ENCODE measurements at places on chromosomes 4 and X.
A peak's percentile ranks its signal among the peaks of the same experiment; 100 is the strongest.

DNA sequence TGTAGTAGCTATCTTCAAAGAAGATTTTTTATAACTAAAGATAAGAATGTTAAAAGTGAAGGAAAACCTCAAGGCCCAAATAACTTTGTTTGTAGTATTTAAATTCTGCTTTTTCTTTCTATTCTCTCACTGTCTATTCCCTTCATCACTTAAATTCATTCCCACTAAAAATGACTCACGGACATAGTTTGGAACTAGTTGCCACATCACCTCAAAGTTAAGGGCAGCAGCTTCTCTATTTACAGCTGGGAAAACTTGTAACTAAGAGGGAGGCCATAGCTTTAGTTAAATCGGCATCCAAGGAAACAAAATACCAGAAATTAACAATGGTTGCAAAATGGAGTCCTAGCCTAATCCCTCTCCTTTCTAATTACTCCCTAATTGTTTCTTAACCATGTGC, 325.4 kb upstream of the MAGEB2 start:
- no peak for DNase-seq

GRCh38 chr4:107444-108429, 16.6 kb upstream of the ZNF718 start:
- DNase-seq: no peak

DNA sequence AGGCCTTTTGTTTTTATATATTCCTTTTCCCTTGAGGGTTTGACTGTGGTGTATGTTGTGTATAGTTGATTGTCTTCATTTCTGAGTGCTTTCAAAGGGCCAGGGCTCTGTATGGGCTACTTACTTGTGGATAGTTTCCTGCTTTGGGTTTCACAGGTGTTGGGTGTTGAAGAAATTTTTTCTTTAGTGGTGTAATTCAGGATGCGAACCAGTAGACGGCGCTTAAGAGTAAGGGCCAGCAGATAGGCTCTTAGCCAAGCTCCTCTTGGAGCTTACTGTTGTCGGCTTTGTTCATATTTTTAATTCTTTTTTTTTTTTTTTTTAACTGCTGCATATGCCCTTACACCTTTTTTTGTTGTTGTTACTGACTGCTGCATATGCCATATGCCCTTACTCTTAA, 276.3 kb upstream of the GALNT7 start:
- DNase-seq: no peak

GRCh38 chr4:3411676-3412075, 30.1 kb upstream of the HGFAC start:
- no peak for DNase-seq

DNA sequence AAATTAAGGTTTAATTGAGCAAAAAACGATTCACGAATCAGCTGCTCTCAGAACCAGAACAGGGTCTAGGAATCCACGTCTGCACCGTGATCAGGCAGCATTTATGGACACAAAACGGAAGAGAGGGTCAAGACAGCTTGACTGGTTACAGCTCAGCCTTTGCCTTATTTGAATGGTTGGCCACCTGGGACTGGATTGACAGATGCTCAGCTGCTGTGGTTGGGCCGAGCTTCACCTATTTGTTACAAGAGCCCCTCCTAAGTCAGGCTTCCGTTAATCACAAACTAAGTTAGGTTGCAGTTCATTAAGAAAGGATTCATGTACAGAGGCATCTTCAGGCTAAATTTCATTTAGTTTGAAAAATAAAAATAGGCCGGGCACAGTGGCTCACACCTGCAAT, 50.6 kb upstream of the MAN2B2 start:
- DNase-seq: no peak

- DNase-seq: no peak
These were observed 53.0 kb downstream of the HAND2 start for GRCh38 chr4:173477016-173477415.

DNA sequence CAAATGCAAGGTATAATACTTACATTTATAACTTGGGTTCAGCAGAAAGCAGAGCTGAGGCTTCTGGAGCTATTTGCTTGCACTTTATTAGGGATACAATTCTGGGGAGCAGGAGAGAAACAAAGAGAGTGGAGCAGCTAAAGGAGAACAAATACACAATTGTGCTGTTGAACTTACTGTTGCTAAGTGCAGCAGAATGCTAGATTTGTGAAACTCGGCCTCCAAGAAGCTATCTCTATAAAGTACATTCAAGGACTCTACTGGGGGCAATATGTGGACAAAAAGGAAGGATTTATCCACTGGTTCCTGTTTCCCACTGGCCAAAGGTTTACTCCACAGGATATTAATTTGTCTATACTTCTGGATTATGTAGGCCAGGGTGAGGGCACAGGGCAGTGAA, 86.8 kb downstream of the PPP1R2C start:
- no peak for DNase-seq

DNA sequence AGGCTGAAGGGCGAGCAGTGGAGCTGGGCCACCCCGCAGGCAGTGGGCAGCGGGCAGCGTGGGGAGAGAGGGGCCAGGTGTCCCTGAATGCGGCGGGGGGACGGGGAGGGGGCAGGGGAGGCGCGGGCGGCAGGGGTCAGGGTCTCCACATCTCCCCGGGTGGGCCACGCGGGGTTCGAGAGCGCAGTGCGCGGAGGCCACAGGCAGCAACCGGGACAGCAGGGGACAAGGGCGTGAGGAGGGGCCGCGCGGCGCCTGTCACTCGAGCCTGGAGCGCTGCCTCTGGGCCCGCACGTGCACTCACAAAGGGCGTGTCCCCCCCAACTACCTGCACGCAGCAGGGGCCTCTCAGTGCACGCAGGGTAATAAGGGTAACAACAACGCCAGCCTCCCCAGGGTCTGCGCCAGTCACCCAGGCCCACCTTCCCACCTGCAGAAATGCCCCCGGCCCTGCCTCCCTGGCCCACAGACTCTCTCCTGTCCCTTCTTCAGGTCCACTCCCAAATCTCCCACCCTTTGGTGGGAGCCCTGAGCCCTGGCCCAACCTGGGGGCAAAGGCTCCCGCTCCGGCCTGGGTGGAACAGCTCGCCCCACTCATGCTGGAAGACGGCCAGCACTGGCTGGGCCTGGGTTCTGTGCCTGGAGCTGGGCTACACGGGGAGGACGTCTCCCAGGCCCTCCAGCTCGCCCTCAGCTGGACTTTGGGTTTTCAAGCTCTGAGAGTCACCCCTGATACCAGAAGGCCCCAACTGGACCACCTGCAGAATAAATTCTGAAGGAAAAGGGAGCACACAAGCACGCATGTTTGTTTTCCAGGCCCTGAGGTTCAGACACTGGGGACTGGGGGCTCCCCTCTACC, 53.2 kb downstream of the ZFYVE28 start:
- no peak for DNase-seq

DNA sequence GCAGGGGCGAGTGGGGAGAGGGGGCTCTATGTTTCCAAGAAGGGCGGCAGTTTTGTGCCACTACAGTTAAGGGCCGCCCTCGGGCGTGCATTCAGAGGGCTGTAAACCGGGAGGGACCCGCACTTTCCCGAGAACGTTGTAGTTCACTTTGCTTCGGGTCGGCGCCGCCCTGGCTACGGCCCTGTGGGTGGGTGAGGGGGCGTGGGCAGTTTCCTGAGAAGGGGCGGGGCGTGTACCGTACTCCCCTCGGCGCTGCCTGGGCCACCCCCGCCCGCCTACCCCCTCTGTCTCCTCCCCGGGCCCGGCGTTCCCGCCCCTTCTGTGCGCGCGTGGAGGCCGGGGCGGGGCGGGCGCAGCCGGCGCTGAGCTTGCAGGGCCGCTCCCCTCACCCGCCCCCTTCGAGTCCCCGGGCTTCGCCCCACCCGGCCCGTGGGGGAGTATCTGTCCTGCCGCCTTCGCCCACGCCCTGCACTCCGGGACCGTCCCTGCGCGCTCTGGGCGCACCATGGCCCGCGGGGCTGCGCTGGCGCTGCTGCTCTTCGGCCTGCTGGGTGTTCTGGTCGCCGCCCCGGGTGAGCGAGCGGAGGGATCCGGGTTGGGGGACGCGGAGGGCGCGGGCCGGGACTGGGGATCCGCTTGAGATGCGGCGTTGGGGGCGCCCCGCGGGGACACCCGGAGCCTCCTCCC, at the start of gene CD99:
CD99 (plus strand) TSS at position 440 of the 687 bp plus-strand sequence; CDS start at position 506, 66 bp downstream.
- peak; percentile 67 for DNase-seq

- no peak for DNase-seq
These were observed 55.8 kb downstream of the FNIP2 start for GRCh38 chr4:158824425-158825274.

- no peak for DNase-seq
These were observed 41.4 kb upstream of the CHRDL1 start for GRCh38 chrX:110836982-110837381.

DNA sequence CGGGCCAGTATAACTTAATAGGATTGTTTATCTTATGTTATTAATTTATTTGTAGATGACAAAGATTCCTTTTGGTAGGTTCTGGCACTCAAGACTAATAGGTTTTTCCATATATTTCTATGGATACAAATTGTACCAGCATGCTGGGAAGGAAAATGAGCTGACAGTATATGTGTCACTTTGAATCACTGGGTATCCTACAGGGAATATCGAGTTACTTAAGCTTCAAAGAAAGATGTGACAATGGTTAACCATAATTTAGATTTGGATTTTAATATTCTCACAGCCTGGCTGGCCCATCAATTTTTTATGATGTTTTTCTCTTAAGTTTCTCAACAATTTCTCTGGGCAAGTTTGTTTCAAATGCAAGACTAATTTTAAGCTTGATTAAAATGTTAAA, 498.8 kb upstream of the FTHL17 start:
- no peak for DNase-seq

DNA sequence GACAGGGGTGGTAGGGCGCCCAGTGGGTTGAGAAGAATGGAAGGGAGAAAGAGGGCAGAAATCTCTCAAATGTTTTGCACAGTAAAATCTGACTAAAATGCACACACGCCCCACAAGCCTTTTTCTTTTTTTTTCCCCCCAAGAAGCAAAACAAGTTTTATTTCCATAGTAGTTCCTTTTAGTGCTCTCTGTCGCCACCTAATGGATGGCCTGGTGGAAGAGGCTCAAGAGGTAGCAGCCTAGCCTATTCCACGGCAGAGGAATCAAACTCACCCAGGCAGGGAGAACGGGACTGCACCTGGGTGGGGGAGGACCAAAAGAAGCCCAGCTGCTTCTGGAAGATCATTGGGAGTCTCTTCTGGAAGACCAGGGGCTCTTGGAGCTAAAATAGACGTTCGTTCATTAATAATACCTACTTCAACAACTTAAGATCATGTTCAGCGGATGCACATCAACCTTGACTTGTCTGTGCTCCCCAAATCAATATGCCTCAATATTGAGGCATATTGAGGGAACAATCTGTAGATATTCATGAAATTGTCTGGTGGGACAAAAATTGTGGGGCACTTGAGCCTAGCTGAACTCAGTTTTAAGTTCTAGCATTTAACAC, 31.6 kb upstream of the IRAK1 start:
- peak; percentile 26 for DNase-seq

DNA sequence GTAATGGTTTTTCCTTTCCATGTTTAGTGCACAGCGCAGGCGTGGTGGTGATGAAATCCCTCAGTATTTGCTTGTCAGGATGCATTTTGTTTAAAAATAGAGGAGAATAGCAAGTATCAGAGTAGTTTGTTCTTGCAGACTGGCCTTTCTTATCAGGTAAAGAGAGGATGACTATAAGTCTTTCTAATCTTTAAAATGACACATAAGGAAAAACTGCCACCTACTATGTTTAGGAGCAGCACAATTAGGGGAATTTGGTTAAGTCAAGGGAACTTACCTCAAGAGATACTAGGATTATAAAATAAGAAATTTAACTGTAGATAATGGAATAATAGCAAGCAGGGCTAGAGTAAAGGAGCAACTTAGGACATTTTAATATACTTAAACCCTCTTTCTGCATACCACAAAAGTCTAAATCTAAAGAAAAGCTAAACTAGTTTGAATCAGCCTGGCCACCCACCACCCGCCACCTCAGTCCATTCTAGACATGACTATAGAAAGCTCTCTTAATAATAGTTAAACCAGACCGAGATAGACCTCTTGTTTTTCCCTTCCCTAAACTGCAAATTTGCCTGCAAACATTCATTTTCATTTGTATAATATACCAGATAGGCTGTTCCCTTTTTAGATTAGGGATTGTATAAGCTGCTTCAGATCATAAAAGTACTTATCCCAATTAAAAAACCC, 62.0 kb downstream of the APOOL start:
- DNase-seq: no peak

GRCh38 chrX:152960115-152960514, 33.8 kb downstream of the PNMA5 start:
- no peak for DNase-seq

- DNase-seq: no peak
These were observed 16.9 kb upstream of the LRBA start for GRCh38 chr4:151031831-151032605.

GRCh38 chr4:47075262-47075661, 43.9 kb downstream of the GABRB1 start:
- DNase-seq: no peak

DNA sequence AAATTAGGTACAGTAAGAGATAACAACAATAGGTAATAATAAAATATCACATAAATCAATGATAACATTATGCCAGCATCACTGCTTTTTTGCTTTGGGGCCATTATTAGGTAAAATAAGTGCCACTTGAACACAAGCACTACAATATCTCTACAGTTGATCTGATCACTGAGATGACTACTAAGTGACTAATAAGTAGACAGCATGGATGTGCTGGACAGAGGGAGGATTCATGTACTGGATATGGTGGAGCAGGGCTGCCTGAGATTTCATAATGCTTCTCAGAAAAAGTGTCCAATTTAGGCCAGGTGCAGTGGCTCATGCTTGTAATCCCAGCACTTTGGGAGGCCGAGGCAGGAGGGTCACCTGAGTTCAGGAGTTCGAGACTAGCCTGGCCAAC, 137.8 kb upstream of the IL1RAPL2 start:
- DNase-seq: no peak

- DNase-seq: no peak
These were observed 45.9 kb downstream of the TEC start for GRCh38 chr4:48223633-48224295.

GRCh38 chr4:174181827-174182226, 101.6 kb downstream of the FBXO8 start:
- DNase-seq: no peak

DNA sequence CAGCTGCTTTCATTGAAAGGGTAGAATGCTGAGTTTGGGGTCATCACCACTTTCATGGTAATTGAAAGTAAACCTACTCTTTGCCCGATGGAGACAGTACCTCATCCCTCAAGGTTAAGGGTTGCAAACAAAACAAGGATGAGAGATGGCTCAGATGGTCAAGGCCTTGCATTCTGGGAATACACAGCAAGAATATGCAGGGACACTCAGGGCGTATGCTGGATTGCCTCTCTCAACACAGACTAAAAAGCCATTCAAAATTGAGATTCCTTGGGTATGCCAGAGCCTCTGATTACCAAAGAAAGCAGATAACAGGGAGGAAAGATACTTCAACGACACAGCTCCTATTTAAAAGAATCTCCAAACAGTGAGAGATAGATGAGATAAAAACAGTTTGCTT, 310.4 kb downstream of the ARAP2 start:
- no peak for DNase-seq

DNA sequence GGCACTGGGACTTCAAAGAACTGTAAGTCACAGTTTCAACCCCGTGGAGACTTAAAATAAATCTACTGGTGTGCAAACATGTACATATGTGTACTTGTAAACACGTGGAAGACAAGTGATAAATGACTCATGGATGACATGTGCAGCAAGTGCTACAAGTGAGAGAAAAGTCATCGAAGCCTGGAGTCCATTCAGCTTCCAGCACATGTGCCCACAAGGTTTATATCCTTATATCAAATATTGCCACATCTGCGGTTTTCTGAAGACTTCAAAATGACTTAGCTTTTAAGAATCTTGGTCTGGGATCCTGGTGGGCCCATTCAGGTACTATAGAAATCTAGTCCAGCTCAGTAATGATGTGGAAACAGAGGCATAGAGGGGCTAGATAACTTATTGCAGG, 33.0 kb upstream of the TTC29 start:
- DNase-seq: no peak
